CD4-positive, alpha-beta T cell (primary cell): ENCODE measurements at places on chromosomes 1 and 21. TPM values are rescaled to one million over a fixed set of nuclear protein-coding genes. Genes with fewer than 3 reads are reported as not detected.

- no peak for DNase-seq
Measured at GRCh38 chr1:214604523-214604922, 1.5 kb downstream of the CENPF start.

The STK40 gene
- 17.8 TPM for total RNA-seq

- DNase-seq = no peak
Measured at GRCh38 chr1:231122143-231122542, 39.7 kb upstream of the TRIM67 start.

GRCh38 chr1:178092878-178093493 is 918 bp upstream of the RASAL2 start:
- DNase-seq = no peak

The SMIM1 gene
- total RNA-seq = 1.8 TPM

- DNase-seq = no peak
Measured at GRCh38 chr1:32005522-32005921, 8.1 kb upstream of the KHDRBS1 start.

- no peak for DNase-seq
Measured at GRCh38 chr1:41355356-41355755, 5.9 kb upstream of the FOXO6 start.

- no peak for DNase-seq
Measured at GRCh38 chr1:168709405-168710363, 19.3 kb downstream of the DPT start.

- no peak for DNase-seq
Measured at GRCh38 chr1:11550664-11551283, 71.8 kb downstream of the DISP3 start.

- no peak for DNase-seq
Measured at GRCh38 chr1:115908565-115909274, 67.6 kb upstream of the SLC22A15 start.

GRCh38 chr1:12409681-12410080 is 179.9 kb downstream of the VPS13D start:
- DNase-seq = no peak

GRCh38 chr1:38818175-38818976 is 41.2 kb downstream of the RRAGC start:
- peak; percentile 62 for DNase-seq

DNA sequence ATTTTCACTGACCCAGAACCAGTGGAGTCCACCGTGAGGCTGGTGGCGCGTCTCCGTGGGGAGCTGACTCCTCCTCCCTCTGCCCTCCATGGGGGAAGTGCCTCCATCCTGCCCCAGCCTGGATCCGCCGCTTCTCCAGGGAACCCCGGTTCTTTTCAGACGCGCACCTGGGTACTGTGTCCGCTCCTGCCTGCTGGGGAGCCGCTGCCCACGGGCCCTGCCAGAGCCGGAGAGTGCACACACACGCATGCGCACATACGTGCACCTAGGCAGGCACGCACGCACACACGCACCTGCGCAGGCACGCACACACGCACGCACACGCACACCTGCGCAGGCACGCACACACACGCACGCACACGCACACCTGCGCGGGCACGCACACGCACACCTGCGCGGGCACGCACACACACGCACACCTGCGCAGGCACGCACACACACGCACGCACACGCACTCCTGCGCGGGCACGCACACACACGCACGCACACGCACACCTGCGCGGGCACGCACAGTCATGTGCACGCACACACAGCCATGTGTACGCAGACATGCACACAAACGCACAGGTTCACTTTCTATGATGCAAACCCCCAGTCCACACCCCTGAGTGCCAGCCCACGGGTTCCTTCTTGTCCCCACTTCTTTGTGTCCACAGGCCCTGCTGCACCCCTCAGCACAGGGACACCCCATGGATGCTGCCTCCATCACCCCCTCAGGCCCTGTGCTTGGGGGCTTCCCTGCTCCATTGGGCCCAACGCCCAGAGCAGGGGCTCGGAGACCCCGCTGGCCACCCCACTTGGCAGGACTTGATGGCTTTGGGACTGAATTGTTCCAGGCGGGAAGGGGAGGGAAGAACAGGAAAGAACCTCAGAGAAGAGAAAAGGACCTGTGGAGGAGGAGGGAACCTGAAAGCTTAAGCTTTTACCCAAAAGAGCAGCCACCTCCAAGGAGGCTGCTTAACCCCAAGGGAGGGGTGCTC is 42.7 kb downstream of the MORN1 start:
- no peak for DNase-seq

DNA sequence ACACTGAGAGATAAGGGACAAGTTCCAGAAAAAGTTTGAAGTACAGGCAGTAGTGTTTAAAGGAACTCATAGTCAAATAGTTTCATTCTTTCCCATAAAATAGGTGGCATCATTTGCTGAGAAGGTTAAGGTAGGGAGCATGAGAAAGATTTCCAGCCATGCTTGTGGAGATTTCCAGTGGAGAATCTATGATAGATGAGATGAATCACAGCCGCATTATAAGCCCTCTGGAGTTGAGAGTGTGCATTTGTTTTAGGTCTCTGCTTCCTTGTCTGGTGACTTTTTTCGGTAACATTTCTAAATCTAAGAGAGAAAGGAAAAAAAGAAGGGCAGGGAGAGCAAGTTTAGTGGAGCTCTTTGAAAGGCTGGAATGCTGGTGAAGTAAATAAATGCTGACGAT is 108.7 kb downstream of the DISP1 start:
- DNase-seq = no peak

- no peak for DNase-seq
Measured at GRCh38 chr1:7468248-7468647, 302.8 kb upstream of the VAMP3 start.

The PPIAL4G gene
- total RNA-seq = 0.14 TPM

GRCh38 chr1:7705048-7705907 is 65.8 kb upstream of the VAMP3 start:
- DNase-seq = peak; percentile 42

- DNase-seq = no peak
Measured at GRCh38 chr1:199698222-199698621, 329.3 kb upstream of the NR5A2 start.

The MYCBP gene
- 1.5 TPM for total RNA-seq

DNA sequence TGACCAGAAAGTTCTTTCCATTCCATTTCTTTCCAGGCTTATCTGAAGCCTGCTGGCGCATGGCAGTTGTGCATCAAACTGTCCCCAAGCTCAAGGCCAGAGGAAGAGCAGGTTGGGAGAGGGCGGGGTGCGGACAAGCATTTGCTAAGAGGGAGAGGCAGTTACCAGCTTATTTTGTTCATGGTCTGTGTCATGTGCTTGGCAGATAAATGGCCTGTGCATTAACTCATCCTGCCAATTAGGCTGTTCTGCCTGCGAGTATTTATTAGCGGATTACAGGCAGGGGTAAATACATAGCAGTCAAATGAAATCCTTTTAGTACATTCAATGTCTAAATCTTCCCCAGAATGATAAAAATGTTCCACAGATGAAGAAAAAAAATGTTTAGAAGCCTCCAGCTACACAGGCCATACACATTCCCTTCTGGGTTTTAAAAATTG is 48.9 kb upstream of the B3GALNT2 start:
- DNase-seq = no peak

GRCh38 chr1:156673387-156674121 is 3.7 kb downstream of the NES start:
- no peak for DNase-seq

The ANP32E gene
- 31.9 TPM for total RNA-seq

GRCh38 chr1:37606481-37607263 is 10.9 kb upstream of the GNL2 start:
- no peak for DNase-seq

GRCh38 chr1:52593495-52593894 is 8.7 kb upstream of the GPX7 start:
- DNase-seq = no peak

DNA sequence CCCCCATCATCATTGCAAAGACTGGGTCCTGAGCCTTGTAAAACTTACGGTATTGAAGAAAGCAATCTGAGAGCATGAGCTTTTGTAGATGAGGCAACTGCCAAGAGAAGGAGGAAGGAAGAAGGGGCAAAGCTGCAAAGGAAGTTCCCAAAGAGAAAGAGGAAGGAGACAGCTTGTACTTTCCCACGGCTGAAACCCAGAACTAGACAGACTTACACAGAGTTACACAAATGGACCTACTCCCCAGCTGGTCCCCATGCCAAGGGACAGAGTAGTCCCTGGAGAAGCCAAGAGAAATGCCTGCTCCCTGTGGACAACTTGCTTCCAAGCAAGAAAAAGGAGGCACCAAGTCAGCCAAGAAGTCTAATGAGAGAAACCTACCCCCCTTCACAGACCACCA is 22.6 kb downstream of the SLC5A9 start:
- no peak for DNase-seq

DNA sequence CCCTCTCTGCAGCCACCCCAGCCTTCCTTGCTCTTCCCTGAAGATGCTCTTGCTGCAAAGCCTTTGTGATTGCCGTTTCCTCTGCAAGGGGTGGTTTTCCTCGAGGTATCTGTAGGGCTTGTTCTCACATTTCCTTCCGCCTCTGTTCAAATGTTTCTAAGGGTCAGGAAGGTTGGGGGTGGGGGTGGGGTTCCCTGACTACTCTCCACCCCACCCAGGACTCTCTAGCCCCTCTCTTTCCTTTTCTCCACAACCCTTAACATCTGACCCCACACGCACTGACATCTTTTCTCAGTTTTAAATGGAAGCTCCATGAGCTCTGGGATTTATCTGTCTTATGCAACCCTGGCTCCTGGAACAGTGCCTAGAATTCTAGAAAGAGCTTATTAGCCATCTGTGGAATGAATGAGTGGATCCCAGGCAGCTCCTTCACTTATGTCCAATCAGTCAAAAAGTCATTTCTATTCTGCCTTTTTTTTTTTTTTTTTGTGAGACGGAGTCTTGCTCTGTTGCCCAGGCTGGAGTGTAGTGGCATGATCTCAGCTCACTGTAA is 27.3 kb upstream of the ZNF362 start:
- DNase-seq = no peak

DNA sequence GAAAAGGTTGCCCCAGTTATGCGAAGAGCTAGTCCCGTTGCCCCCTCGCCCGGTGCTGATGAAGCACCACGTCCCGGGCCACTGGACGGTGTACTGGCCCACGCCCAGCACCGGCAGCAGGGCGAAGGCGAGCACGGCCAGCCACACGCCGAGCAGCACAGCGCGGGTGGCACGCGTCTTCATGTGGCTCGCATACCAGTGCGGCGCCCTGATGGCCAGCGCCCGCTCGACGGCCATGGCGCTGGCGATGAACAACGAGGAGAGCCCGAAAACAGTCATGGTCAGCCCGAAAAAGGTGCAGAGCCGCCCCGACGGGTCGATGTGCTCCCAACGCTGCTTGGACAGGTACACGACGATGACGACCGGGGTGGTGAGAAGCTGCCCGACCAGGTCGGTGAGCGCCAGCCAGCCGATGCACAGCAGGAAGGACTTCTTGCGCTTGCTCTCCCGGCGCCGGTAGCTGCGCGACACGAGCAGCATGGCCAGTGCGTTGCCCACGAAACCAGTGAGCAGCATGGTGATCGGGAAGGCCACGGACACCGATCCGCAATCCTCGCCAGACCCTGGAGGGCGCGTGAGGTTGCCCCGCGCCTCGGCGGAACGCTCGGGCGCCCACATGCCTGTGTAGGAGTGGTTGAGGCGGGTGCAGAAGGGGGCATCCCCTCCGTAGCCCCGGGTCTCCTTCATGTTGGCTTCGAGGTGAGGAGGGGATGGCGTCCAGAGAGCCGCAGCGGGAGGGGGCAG is 553 bp downstream of the PTGER3 start:
- peak; percentile 34 for DNase-seq

The DPT gene
- total RNA-seq = not detected

GRCh38 chr1:166907763-166908162 is 31.7 kb upstream of the TADA1 start:
- no peak for DNase-seq

GRCh38 chr1:217096200-217096599 is 373.0 kb upstream of the ESRRG start:
- no peak for DNase-seq

DNA sequence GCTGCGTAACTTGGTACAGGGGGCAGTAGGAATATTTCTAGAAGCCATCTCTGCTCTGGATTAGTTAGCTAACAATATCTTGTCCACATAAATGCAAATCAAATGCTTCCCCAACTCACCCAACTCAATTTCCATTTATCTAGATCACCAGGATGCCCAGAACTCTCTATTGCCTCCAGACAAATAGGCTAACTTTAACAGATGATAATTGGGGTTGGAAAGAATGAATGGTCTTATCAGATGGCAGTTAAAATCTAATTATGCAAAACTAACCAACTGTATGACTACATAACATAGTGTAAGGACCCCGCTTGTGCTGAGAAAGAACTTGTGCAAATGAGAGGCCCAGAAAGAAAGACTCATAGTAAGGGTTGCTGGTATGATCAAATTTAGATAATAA is 1024.8 kb downstream of the PLA2G4A start:
- DNase-seq = no peak

- DNase-seq = no peak
Measured at GRCh38 chr1:184210862-184211261, 159.3 kb downstream of the TSEN15 start.

The REN gene
- not detected for total RNA-seq

DNA sequence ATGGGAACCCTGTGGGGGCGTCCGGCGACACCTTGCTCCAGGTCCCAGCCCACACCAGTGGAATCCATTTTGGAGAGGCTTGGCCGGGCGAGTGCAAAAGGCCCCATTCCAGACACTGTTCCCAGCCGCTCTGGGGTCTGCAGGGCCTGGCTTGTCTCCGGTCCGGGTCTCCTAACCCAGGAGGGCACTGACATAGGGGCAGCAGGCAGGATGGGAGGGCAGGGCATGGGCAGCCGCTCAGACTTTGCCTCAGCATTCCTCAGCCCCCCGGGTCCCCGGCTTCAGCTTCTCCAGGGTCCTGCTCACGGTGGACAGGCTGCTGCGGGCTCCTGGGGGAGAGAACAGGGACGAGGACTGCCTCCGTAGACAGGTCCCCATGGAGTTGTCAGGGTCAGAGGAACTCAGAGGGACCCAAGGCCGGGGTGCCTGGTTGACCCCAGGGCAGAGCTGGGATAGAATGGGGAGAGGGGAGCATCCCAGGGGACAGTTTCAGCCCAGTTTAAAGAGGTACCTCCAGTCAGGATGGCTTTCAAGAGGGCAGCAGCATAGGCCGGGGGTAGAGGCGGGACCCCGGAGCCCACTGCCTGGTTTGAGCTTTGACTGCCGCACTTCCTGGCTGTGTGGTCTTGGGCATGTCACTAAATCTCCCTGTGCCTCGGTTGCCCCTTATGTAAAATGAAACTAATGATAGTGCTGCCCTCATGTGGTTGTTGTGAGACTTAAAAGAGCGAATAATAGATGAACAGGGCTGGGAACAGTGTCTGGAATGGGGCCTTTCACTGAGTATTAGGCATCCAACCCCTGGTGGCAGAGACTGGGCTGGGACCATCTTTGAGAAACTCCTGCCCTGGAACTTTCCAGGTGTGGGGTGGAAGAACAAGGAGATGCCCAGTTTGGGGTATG is 3.7 kb downstream of the KNCN start:
- DNase-seq = no peak

The HSPA6 gene
- total RNA-seq = 1.0 TPM

The FNDC5 gene
- total RNA-seq = not detected

The C1orf115 gene
- total RNA-seq = 0.82 TPM

DNA sequence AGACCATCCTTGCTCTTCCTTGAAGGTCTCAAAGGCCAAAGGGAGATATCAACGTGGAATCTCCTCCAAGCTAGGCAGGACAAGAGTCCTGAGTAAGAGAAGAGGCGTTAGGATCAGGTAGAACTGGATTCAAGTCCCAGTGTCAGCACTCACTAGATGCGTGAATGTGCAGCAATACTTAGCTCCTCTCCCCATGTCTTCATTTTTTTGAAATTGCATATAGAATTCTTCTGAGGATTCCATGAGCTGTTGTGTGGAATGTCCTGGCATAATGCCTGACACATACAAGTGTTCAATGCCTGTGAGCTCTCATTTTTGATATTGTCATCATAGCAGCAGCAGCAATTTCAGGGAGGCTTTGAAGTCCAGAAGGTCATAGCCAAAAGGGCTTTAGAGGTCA is 333.2 kb downstream of the KCNH1 start:
- DNase-seq = no peak

The AMIGO1 gene
- total RNA-seq = 16.9 TPM
